Activated T-helper 2 cell treated with anti-CD3 and anti-CD28 coated beads, Interferon-gamma antibody, Interleukin-2, Interleukin-4, amounts not matched to agents 10 μg/mL and 5 μg/mL and 100 μg/mL, durations not matched to agents 14 hours and 24 hours and 36 hours (primary cell): ENCODE measurements at places on chromosomes 7 and 10. TPM values are rescaled to one million over a fixed set of nuclear protein-coding genes. Genes with fewer than 3 reads are reported as not detected.

- peak; percentile 58 for DNase-seq
Observed at GRCh38 chr7:105352018-105352612, 36.6 kb downstream of the SRPK2 start.

- no peak for DNase-seq
Observed at GRCh38 chr10:118590334-118590733, 5.1 kb downstream of the PRLHR start.

DNA sequence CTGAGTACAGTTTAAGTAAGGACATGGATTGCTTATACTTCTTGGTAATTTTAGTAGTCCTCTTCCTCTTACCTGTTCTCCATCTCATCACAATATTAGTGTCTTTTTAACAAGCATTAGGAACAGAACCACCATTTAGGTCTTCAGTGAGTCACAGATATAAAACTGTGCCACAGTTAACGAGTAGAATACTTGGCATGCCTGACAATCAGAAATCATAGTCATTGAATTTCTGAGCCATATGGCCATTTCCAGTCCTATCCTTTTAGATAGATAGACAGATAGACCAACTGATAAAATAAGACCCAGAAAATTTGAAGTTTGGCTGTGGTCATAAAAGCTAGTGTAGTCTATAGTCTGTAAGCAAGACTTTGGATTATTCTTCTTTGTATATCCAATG is 71.1 kb downstream of the GBF1 start:
- no peak for DNase-seq

DNA sequence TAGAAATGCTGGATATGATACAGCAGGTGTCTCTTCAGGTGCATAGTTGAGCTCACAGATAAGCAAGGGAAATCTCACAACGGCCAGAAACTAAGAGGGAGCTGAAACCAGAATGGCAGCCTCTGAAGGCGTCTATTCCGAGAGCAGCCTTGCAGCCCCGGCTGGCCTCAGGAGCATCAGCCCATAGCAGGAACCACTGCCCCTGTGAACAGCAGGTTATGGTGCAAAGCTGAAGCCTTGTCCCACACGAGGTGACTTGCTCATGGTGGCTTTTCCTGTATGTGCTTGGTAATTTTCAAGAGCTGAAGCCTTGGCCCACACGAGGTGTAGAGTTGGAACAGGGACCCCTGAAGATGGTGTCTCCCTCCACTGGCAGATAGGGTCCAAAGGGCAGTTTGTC is 33.2 kb downstream of the BNIP3 start:
- no peak for DNase-seq

DNA sequence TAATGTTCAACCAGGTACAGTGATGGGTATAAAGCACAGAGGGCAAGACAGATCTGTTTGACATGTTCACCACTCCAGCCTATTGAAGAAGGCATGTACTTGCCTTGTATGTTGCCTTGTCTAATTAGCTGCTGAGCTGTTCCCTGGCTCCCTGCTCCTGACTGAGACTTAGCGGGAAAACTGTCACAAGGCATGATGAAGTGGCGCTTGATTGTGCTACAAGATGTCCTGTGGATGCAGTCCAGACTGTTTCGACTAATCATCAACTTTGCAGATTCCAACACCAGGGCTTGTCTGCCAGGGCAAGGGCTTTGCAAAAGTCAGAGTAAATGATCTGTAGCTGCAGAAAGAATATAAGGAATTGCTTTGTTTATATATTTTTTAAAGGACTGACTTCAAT is 136.2 kb upstream of the NRBF2 start:
- DNase-seq, result no peak

DNA sequence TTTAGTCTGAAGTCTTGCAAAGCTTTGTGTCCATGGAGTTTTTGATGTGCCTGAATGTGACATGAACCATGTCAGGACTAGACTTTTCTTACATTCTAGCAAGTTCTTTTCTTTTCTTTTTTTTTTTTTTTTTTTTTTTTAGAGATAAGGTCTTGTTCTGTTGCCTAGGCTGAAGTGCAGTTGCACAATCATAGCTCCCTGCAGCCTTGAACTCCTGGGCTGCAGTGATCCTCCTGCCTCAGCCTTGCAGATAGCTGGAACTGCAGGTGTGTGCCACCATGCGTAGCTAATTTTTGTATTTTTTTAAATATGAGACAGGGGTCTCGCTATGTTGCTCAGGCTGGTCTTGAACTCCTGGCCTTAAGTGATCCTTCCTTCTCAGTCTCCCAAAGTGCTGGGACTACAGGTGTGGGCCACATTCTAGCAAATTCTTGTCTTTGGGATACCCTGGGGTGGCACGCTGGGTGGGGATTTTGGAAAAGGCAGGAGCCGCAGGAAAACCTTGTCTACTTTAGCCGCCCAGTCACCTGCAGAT is 152.8 kb downstream of the SVIL start:
- no peak for DNase-seq

DNA sequence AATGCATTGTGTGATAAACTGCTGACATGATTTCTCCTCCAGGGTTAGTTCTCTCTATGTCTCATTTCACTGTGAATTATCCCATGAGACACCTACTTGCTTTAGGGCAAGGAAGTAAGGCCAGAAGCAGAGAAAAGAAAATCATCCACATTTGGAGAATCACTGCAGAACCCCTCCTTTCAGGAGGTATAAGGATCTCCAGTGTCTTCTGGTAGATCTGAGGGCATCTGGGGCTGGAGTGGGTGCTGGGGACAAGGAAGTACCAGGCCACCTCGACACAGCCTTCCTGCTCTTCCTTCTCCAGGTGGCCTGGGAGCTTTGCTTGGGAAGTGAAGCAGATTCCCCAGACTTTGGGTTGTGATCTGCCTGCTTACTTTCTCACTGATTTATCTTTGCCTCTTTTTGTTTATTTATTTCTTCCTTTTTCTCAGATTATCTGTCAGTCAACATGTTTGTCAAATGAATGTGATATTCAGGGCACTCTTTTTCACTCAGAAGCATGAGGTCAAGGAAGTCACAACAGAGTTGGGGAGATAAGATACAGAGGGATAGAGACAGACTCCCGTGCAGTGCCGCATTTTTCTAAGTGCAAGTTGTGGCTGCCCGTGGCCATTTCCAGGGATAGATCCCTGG is 12.4 kb upstream of the CAMK2G start:
- DNase-seq, result no peak

DNA sequence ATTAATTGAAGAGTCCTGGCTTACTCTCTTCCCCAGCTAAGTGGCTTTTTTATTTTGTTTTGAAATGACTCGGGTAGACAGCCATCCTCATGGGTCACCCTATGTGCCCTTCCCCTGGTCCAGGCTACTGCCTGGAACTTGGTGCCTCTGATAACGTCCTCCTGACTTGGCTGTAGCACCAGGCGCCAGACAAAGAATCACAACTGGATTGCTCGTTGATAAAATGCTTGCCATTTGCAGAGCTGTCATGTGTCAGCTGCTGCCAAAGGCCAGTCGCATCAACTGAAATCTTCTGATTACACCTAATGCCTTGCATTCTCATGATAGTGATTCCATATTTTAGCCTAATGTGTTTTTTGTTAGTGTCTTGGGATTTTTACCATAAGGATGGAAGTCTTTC is 27.4 kb upstream of the ABLIM1 start:
- no peak for DNase-seq

DNA sequence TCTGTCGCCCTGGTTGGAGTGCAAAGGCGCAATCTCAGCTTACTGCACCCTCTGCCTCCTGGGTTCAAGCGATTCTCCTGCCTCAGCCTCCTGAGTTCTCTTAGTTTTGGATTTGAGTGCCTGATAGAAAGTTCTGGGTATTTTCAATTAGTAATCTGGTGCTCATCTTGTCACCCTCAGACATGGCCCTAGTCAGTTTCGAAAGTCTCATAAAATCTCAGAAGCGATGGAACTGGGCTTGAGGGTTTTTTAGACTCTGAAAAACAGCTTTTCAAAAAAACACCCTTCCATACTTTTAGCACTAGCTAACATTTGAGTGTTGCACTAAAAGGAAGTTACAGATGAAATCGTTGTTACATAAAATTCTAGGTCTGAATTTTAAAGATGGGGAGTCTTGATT is 9.4 kb upstream of the PIP4K2A start:
- no peak for DNase-seq

- DNase-seq, result no peak
Observed at GRCh38 chr7:4633012-4633411, 49.1 kb upstream of the FOXK1 start.

- DNase-seq, result no peak
Observed at GRCh38 chr7:47379629-47380324, 202.1 kb downstream of the TNS3 start.

DNA sequence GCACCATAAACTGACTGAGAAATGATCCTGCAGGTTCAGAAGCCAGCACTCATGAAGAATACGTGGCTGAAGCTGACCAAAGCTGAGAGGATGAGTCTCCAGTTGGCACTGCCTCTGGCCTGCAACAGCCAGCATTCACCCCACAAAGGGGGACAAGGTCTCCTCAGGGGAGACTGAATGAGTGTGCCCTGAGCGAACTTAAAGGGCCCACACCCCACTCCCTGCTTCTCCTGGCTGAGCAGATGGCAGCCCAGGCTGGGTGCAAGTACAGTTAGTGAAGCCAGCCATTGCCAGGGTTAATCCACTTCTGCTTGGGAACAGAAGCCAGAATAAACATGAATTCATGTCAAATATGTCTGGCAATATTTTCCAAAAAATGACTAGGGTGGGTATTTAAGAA is 98.1 kb downstream of the PPP1R17 start:
- DNase-seq, result no peak

GRCh38 chr10:118106426-118106825 is 59.7 kb upstream of the RAB11FIP2 start:
- no peak for DNase-seq

GRCh38 chr10:43846187-43846680 is 197.6 kb upstream of the ZNF32 start:
- no peak for DNase-seq

- no peak for DNase-seq
Observed at GRCh38 chr7:142488842-142489241, 231.0 kb upstream of the PRSS58 start.

DNA sequence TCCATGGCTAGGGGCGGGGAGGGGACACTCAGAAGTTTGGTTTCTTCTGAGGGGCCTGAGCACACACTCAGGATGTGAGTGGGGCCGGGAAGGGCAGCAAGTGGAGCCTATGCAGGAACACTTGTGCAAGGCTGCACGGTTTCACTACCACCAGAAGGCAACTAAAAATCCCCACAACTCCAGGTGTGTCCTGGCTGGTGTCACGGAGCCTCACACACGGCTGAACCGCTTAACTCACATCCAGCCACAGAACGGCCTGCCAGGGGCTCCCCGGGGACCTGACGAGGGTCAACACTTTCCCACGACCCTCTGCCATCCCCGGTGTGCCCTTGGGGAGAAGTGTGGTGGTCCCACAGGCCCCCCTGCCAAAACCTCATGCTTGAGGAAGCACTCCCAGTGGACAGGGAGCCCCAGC is 173.9 kb downstream of the ELFN1 start:
- no peak for DNase-seq

DNA sequence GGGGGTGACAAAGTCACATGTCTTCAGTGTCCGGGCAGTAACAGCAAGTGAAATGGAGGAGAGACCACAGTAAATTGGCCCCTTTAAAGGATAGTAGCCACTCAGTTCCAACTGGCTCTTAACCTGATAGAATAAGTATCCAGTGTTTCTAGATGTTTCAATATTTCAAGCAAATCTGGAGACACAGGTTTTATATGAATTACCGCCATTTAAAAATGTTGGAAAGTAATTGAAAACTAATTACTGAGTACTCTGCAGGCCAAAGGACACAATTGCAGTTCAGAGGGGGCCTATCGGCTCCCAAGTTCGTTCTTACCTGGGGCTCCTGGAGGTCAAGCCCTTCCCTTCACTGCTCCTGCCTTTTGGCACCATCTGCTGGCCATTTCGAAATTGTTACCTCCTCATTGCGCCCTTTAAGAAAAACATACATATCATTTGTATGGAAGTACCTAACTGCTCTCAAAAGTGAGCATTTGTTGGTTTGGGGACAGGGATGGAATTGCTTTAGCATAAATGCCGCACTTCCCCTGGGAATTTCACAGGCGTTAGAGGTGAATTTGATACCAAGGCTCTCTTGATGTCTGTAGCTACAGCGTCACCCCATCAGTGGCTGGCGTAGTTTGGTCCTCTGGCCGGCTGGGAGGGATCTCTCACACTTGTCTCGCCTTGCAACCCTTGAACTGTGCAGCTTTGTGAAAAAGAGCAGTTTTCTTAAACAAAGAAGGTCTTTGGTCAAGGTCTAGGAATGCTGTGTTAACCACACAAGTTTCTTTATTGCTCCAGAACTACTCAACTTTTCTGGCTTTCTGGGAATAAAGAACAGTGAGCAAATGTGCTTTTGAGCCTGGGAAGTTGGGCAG is 220.0 kb downstream of the ARHGAP21 start:
- no peak for DNase-seq

DNA sequence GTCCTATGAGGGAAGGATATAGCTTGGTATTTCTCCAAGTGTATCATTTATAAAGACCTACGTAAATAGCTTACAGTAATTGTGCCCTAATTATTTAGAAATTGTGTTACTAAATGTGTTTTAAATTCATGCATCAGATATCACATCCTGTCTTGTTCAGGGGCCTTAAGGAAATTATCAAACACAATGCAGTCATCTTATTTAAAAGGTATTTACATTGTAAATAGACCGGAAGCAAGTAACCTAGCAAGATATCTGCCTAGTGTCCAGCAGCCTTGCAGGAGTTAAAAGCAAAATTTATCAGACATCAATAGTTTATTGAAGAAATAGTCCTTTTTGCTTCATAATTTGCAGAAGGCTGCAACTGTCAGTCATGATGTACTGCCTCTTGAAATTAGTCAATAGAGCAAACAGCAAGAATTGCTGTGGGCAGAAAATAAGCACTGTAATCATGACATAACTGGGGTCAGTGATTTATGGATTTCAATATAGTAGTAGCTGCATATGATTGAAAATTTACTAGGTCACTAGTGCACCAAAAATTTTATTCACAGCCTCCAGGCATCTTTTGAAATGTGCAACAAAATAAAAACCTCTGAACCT is 23.1 kb downstream of the GLRX3 start:
- no peak for DNase-seq

DNA sequence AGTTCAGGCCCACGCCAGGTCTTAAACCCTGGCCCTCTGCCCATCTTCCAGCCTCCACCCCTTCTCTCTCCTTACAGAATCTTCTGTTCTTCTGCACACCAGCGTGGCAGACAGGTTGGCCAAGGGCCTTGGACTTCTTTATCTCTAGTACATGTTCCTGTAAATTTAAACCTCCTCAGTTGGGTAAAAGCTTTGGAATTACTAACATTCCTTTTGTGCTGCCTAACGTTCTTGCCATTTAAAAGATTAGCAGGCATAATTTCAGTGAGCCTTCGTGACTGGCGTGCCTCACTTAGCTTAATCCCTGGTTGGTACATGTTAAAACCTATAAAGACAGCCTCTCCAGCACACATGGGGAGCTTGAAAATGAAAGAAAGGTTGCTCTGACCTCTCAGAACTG is 192.2 kb downstream of the CUX1 start:
- DNase-seq, result no peak

CYP26A1 gene
- total RNA-seq, result not detected in 2 replicates

SEMA3E gene
- not detected in 2 replicates for total RNA-seq

CCDC146 gene
- total RNA-seq, result 2.7 and 2.9 TPM in 2 replicates

NUTM2A gene
- 0.07 and 0.30 TPM in 2 replicates for total RNA-seq

KCTD7 gene
- 10.3 and 12.0 TPM in 2 replicates for total RNA-seq

PHTF2 gene
- 31.8 and 34.8 TPM in 2 replicates for total RNA-seq

LRRC18 gene
- not detected in 2 replicates for total RNA-seq
